ENCODE measurements at places on chromosomes 11 and 22.

DNA sequence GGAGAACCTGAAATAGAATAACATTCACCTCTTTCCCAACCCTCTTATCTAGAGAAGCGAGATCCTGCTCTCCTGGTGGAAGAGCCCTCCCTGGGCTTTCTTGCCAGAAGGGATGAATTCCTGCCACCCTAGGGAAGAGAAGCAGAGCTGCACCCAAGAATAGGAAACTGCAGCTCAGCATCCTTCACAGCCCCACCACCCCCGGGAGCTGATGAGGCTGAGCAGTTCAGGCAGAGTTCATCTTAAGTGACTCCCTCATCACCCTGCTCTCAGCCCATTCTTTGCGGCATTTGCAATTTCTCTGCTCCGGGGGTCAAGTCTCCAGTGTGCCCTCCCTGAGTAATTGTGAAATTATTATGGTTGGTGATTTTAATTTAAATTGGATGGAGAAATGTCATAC, 514.9 kb downstream of the BUD13 start:
- no peak for DNase-seq

GRCh38 chr11:14700593-14700992, 57.0 kb downstream of the PDE3B start:
- DNase-seq: no peak

DNA sequence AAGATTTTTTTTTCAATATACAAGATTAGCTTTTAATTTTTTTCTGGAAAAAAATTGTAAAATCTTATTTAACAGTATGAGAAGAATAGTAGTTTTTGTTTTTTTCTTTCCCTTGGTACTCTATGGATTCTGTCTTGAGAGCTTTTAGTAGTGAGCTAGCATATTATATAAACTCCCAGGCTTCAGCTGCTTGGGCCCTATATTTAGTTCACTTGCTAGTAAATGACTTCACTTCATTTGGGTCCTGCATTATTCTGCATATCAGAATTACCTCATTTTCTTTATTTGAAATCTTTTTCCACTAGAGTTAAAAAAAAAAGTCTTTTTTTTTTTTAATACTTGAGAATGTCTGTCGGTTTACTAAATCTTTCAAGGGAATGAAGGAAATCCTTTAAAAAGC, 33.1 kb downstream of the HIPK3 start:
- DNase-seq: no peak

GRCh38 chr11:113736323-113736722, 30.2 kb upstream of the TMPRSS5 start:
- DNase-seq: no peak

- DNase-seq: no peak
Observed at GRCh38 chr11:76049511-76049910, 156.8 kb downstream of the WNT11 start.

- DNase-seq: peak; percentile 76
Observed at GRCh38 chr11:2092956-2093412, 46.2 kb downstream of the IGF2 start.

DNA sequence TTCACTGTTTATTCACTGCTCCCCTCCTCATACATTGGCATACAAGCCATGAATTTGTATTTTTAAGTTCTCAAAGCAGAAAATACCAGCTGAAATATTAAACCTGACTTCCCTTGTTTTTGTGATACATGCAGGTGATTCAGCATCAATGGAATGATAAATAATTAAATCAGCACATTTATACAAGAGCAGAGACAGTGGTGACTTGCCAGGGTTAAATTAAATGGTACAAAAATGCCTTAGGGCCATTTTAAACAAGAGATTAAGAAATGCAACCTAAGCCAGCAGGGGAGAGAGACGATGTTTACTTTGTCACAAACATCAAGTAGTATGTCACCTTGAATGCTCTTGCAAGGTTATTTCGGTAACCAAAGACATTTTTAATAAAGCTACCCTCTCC, 95.9 kb upstream of the DDI1 start:
- DNase-seq: no peak

DNA sequence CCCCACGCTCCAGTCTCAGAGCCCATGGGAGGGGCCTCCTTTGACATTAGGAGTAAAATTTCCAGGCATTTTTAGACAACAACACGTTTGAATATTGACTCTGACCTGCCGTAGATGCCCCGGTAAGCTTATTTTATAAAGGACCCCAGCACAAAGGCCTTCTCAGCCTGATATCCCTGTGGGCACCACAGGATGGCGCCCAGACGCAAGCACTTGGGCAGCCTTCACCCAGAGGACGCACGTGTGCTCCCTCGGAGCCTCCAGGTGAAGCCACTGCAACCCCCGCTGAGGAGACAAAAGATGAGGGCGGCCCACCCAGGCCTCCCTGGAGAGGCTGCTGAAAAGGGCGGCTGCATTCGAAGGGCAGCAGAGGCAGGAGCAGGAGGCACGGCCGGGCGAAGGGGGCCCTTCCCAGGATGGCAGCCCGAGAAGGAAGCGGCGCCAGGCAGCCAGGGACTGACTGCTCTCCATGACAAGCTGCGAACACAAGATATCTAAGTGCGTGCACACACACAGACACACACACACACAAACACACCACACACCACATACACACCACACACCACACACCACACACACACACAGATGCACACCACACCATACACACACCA, 15.2 kb upstream of the TH start:
- no peak for DNase-seq

GRCh38 chr11:113188371-113188834, 126.0 kb upstream of the TTC12 start:
- DNase-seq: no peak

- DNase-seq: no peak
Observed at GRCh38 chr11:28767574-28767973, 659.4 kb downstream of the METTL15 start.

All from NCI-H446 treated with DMSO at 0.1 percent for 48 hours (cell line).